ENCODE measurements at places on chromosomes 7 and 10.

DNA sequence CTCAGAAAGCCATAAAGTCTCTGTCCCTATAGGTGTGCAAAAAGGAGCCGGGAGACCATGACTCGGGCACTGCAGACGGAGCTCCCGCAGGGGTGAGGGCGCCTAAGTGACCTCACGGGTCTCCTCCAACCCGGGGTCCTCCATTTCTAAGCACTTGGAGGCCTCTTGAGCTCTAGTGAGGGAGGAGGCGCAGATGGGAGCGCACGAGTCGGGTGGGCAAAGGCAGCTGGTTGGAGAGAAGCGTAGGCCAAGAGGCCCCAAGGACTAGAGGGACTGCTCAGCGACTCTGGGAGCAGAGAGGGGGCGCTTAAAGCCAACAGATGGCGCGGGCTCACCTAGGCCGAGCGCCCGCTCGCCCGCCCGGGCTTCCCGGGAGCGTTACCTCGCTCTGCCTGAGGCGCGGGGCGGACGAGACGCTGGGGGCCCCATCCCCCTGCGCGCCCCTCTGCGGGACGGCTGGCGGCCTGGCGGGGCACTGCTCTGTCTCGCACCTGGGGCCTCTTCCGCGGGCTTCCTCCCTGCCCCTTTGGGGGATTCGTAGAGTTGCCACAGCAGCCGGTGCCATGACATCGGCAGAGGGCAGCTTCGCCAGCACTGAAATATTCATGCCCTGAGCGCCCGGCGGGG lies 523 bp upstream of the CDH23 start:
- no peak for DNase-seq

- no peak for DNase-seq
These were observed at the start of gene CCL26 for GRCh38 chr7:75772081-75773077. Gene CCL26 (minus strand): TSS chr7:75772211. CDS start chr7:75772176, 35 bp downstream.

- no peak for DNase-seq
These were observed 31.4 kb downstream of the OAT start for GRCh38 chr10:124387078-124387874.

GRCh38 chr10:73581918-73582317 lies 9.2 kb downstream of the USP54 start:
- DNase-seq, result no peak

- no peak for DNase-seq
These were observed 6.4 kb downstream of the ETV1 start for GRCh38 chr7:13982940-13983677.

GRCh38 chr10:45446858-45447257 lies 72.8 kb downstream of the ALOX5 start:
- DNase-seq, result no peak

DNA sequence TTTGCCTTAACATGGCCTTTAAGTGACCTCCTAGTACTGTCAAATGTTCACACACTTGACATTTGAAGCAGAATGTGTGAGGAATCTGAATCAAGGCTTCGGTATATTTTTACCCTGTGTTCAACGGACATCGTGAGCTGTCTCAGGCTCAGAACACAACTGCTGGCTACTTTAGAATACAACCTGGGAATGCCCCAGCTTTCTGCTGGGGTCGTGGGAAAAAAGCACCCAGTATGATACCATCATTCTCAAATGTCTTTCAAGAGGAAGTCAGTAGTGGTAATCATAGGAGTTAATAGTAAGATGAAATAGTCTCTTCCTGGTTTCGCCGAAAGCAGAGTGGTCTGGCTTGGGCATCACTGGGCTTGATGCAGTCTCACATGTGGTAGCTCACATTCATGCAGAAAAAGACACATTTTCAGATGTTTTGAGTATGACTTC lies 67.2 kb downstream of the CREB5 start:
- DNase-seq, result no peak
